Lower lobe of right lung (tissue), 2 donors: ENCODE measurements at places on chromosomes 1 and 21.

DNA sequence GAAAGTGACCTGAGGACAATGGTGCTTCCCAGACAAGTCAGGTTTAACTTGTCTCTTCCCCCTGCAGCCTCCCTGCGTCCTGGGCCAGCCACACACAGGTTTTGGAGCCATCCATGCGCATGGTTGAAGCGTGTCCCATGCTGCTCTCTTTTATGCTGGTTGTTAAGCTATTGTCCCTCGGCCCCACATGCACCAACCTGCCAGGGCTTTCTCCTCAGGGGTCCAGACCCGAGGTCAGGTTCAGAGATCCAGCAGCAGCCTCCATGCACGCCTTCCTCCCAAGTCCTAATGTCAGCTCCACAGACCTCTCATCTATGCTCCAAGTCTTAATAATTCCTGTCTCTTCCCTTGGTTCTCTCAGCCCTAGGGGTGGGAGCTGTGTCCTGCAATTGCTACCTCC, 1.6 kb downstream of the ABCA4 start:
- DNase-seq = no peak
- no peaks in the 10 kb centered on the region for H3K27me3 ChIP-seq
- no peak overlapping the region for H3K4me3 ChIP-seq
- H3K27ac ChIP-seq = no peak overlapping the region

DNA sequence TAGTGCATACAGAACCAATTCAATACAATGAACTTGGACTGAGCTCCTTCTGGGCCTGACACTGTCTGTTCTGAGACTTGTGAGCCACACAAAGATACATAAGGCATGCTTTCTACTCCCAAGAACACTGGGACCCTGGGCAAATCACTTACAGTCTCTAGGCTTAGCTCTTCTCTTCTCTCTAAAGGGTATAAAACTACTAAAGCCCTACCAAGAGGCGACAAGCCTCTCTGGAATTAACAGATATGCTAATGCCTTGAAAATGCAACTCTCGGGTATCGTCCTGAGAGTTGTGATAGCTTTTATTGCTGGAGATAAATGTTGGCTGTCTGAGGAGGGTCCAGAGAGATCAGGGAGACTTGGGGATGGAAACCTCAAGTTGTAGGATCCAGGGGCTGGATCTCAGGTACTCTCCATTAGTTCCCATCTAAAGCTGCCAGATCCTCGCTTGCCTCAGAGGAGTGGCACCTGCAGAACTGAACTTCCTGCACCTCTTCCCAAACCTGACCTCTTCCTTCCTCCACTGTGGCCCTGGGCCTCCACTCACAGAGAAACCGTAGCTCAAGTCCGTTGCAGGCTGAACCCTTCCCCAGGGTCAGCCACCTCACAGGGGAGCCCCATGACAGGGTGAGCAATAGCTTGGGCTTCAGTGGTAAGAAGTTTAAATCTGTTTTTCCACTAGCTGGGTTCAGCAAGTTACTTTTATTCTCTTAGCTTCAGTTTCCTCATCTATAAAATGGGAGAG, 11.5 kb upstream of the CFAP45 start:
- H3K36me3 ChIP-seq = peaks cover under 1% of the 10 kb centered on the region
- H3K27ac ChIP-seq = peak overlapping the region; percentile 84
- H3K4me3 ChIP-seq = no peak overlapping the region
- H3K4me1 ChIP-seq = peaks cover 50% of the 10 kb centered on the region
- H3K27me3 ChIP-seq = no peaks in the 10 kb centered on the region

DNA sequence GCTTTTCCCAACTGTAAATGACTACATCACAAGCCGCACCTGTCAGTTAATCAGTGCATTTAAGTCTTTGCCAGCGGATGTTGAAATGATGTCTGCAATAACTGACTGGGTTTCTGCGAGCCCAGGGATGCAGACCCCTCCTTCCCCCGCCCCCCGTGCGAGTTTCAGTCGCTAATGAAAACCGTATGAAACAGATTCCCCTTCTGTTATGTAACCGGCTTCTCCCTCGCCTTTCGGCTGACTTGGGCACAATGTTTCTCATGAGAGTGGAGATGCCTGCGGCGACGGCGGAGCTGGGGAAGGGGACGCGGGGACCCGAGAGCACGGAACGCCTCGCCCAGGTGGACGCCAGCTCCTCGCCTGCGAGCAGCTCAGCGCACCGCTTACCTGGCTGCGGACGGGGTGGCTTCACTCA, 753 bp downstream of the KCNJ6 start:
- no peak overlapping the region for H3K27ac ChIP-seq
- H3K27me3 ChIP-seq = peaks cover 64% of the 10 kb centered on the region
- H3K36me3 ChIP-seq = no peaks in the 10 kb centered on the region
- peaks cover 14% of the 10 kb centered on the region for H3K4me1 ChIP-seq

DNA sequence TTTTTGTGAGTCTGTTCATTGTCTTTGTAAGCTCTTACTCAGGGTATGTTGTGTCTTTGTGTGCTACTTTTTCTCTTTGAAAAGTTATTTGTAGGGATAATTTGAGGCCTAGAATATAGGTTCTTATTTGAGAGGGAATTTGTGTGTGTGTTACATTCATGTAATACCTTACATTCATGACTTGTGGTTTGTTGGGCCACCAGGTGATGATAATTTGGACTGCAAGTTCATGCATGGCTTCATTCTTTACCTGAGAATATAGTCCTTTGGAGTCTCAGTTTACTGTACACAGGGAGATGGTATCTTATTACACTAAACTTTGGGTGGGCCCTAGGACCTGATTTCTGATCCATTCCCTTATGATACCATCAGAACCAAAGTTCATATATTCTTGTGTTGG, 51.8 kb upstream of the FASLG start:
- no peak for DNase-seq
- no peaks in the 10 kb centered on the region for H3K4me1 ChIP-seq
- no peaks in the 10 kb centered on the region for H3K27me3 ChIP-seq
- H3K36me3 ChIP-seq = peaks cover 56% of the 10 kb centered on the region
- H3K4me3 ChIP-seq = no peak overlapping the region

GRCh38 chr1:62013264-62013663, 181.4 kb upstream of the L1TD1 start:
- no peaks in the 10 kb centered on the region for H3K4me1 ChIP-seq
- DNase-seq = no peak
- H3K4me3 ChIP-seq = no peak overlapping the region

- no peak overlapping the region for H3K4me3 ChIP-seq
- H3K27ac ChIP-seq = no peak overlapping the region
- no peaks in the 10 kb centered on the region for H3K36me3 ChIP-seq
- no peak for DNase-seq
- H3K27me3 ChIP-seq = no peaks in the 10 kb centered on the region
- H3K4me1 ChIP-seq = no peaks in the 10 kb centered on the region
Observed at GRCh38 chr1:197224160-197224559, 43.9 kb upstream of the CRB1 start.

GRCh38 chr1:77282866-77283539, 1.2 kb downstream of the AK5 start:
- H3K27me3 ChIP-seq = peaks cover 48% of the 10 kb centered on the region
- no peaks in the 10 kb centered on the region for H3K36me3 ChIP-seq
- DNase-seq = no peak
- peak overlapping the region; percentile 51 for H3K4me3 ChIP-seq
